ENCODE measurements at places on chromosomes 4 and X. TPM values are rescaled to one million over a fixed set of nuclear protein-coding genes. Genes with fewer than 3 reads are reported as not detected.

DNA sequence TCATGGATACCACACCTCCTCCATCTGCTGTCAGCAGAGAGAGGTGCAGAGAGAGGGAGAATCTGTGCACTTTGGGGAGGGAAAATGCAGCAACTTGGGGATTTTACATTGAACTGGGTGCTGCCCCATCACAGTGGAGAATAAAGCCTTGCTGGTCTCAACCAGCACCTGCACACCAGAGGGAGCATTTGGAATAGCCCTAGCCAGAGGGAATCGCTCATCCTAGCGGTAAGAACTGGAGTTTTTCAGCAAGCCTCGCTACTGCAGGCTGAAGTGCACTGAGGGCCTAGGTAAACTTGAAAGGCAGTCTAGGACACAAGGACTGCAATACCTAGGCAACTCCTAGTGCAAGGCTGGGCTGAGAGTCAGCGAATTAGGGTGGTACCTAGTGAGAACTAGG lies 148.7 kb downstream of the KDR start:
- no peaks in the 10 kb centered on the region for H3K4me1 ChIP-seq
- no peak overlapping the region for H3K4me3 ChIP-seq
- no peaks in the 10 kb centered on the region for H3K27me3 ChIP-seq

NIPAL1 gene
- 0.80 TPM for total RNA-seq

GRCh38 chr4:26171941-26172340 lies 148.9 kb upstream of the RBPJ start:
- H3K4me1 ChIP-seq, result no peaks in the 10 kb centered on the region
- H3K27me3 ChIP-seq, result peaks cover 5% of the 10 kb centered on the region
- no peak overlapping the region for H3K4me3 ChIP-seq

DNA sequence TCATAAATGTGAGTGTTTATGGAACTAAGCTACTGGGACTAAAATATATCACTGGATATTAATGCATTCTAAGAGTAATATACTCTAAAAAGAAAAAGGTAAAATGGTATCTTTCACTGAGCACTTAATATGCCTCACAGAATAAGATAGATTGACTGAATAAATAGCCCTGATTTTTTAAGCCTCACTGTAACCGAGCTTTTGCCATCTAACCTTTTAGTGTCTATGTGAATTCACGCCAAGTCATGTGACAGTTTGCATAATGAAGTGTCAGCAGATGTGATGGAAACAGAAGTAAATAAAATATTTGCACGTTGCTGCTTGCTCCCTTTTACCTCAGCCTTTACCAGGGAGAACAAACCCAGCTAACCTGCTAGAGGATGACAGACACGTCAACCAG lies 119.7 kb upstream of the NWD2 start:
- no peak overlapping the region for H3K27ac ChIP-seq
- H3K36me3 ChIP-seq, result no peaks in the 10 kb centered on the region

- no peaks in the 10 kb centered on the region for H3K27me3 ChIP-seq
- no peaks in the 10 kb centered on the region for H3K36me3 ChIP-seq
- no peak overlapping the region for H3K4me3 ChIP-seq
- DNase-seq, result no peak
Observed at GRCh38 chr4:91065117-91065516, 937.9 kb downstream of the CCSER1 start.

Data from T-cell (primary cell).